OCI-M1 (cell line): ENCODE measurements at places on chromosomes 2 and 18.

GRCh38 chr2:203412546-203413331, 84.5 kb downstream of the ABI2 start:
- DNase-seq = no peak

DNA sequence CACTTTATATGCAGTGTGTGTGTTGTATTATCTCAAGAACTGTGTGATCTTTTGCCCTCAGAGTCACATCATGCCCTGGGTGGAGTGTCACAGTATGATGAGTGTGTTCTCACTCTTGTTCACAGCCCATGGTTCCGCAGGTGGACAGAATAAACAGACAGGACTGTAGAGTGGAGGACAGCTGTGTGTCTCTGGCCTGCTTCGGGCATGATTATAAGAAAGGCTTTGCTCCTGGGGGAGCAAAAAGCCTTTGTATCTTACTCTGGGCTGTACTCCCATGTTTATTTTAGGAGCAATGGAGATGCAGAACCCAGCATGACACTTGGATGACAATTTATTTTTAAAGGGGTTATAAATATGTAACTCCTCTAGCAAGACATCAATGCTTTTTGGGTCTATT, 371.7 kb upstream of the MEX3C start:
- DNase-seq = no peak

DNA sequence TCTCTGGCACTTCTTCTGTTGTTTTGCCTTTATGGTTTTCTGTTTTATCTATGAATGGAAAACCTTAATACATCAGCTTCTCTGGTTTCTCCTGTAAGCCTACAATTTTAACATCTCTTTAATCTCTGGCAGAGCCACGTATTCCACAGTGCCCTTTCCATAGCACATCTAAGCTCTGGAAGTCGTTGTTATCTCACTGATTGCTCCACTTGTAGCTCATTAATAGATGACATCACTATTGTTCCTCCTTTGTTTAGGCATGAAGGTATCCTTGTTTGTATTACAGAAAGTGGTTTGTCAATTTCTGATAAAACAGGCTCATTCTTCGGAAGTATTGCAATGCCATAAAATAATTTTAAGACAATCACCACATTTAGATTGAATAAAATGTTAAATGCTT, 185.2 kb downstream of the ZNF804A start:
- no peak for DNase-seq

DNA sequence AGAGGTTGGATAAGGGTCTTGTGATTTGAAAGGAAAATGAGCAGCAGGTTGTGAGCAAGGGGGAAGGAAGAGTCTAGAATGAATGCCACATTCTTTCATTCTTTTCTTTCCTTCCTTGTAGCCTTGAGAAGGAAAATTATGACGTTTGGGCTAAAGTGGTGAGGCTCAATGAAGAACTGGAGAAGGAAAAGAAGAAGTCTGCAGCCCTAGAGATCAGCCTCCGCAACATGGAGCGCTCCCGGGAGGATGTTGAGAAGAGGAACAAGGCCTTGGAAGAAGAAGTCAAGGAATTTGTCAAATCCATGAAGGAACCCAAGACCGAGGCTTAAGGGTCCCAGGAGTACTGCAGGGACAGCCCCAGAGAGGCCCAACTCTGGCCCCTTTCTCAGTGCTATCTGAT, 45.3 kb downstream of the BMP10 start:
- no peak for DNase-seq

- DNase-seq = no peak
Observed at GRCh38 chr2:106126705-106127281, 67.3 kb downstream of the UXS1 start.

DNA sequence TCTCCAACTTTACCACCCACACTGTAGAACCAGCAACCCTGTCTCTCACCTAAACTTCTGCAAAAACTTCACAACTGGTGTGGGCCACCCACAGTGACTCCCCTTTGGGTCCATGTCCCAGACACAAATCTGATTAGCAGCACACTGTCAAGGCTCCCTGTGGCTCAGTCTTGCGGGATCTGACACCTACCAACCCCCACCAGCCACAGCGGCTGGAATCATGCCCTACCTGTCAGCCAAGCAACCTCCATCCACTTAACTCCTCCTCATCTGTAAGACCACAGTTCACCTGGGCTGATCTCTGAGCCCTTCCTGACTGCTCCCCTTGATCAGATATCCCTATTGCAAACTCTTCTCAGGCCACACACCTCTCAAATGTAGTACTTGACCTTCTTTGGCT, 14.6 kb downstream of the TCF4 start:
- no peak for DNase-seq

GRCh38 chr18:79849328-79850207, 51.8 kb downstream of the KCNG2 start:
- DNase-seq = no peak

- no peak for DNase-seq
Observed at GRCh38 chr2:144114760-144115159, 405.2 kb downstream of the ZEB2 start.

GRCh38 chr18:32698153-32698552, 74.7 kb downstream of the KLHL14 start:
- DNase-seq = no peak

DNA sequence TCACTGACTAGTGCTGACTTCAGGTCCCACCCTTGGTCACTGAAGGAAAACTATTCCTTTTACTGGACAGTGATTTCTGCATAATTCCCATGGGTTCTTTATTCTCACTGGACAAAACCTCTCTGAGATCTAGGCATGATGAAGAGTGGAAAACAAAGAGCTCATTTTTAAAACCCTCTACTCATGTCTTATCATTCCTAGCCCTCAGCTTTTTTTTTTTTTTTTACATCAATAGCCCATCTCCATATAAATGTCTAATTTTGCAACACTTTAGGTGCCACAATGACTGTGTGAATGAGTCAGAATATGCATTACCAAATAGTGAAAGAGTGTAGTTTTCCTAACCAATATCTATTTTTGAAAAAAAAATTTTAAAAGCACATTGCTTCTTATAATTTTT, 74.8 kb downstream of the TCF4 start:
- peak; percentile 15 for DNase-seq

- peak; percentile 31 for DNase-seq
Observed at GRCh38 chr2:60118061-60118460, 435.4 kb downstream of the BCL11A start.

DNA sequence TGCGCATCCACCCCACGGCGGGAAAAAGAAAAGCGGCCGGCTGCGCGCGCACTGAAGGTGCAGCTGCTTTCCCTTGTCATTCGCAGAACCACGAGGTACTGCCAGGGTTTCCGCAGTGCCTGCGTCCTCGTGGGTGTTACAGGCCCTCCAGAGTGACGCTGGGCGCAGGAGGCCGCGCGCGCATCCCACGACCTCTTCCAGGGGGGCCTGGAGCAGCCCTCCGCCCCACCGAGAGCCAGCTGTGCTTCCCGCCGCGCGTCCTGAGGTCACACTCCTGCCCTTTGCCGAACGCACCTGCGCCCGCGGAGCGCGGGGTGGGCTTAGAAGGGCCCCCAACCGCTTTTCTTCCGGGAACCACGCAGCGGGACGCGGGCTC, 378 bp upstream of the IAH1 start:
- no peak for DNase-seq

GRCh38 chr2:239625971-239626734, 225.3 kb upstream of the HDAC4 start:
- DNase-seq = no peak

DNA sequence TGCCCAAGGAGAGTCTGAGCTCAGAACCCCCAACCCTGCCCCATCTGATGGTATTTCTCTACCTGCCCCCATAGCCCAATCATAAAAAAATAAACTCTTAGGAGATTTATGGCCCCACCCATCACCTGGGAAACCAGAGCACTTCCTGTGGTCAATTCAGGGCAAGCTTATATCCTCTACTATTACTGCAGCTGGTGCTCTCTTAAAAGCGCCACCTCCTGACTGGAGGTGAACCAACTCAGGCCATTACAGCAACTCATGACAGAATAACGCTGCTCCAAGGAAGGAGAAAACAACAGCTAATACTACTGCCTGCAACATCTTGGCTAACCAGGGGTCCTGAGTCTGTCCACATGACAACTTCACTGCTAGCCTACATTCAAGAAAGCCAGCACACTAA, 195.7 kb downstream of the MTCL1 start:
- DNase-seq = no peak

- DNase-seq = no peak
Observed at GRCh38 chr2:212928681-212929080, 222.7 kb downstream of the IKZF2 start.

GRCh38 chr2:133605011-133605765, 36.9 kb upstream of the NCKAP5 start:
- no peak for DNase-seq

- no peak for DNase-seq
Observed at GRCh38 chr2:168433527-168433926, 22.5 kb upstream of the CERS6 start.
